A549 treated with AZD2906 at 1 μM for 4 hours (cell line): ENCODE measurements at places on chromosomes 11 and 22. TPM values are rescaled to one million over a fixed set of nuclear protein-coding genes. Genes with fewer than 3 reads are reported as not detected.

Gene CHRNA10
- total RNA-seq = 0.60 to 1.7 TPM (median 1.1 TPM) in 5 replicates

Gene DKK3
- total RNA-seq = 15.4 to 21.3 TPM (median 19.2 TPM) in 5 replicates

Gene CWC15
- total RNA-seq = 28.3 to 35.7 TPM (median 29.0 TPM) in 5 replicates

Gene OR8H3
- not detected in 5 replicates for total RNA-seq

Gene SLC29A2
- total RNA-seq = 6.0 to 10.5 TPM (median 9.3 TPM) in 5 replicates

Gene APOL1
- 14.9 to 21.3 TPM (median 17.2 TPM) in 5 replicates for total RNA-seq

Gene FRMD8
- 45.6 to 53.2 TPM (median 48.9 TPM) in 5 replicates for total RNA-seq

Gene IGLL1
- not detected in 5 replicates for total RNA-seq

Gene P4HA3
- 38.3 to 57.4 TPM (median 50.5 TPM) in 5 replicates for total RNA-seq
